ENCODE measurements at places on chromosomes 3 and 15.

- peak; percentile 62 for DNase-seq
Observed at GRCh38 chr3:108117241-108117775, 26.5 kb upstream of the CD47 start.

GRCh38 chr3:161550491-161551195, 54.0 kb downstream of the OTOL1 start:
- DNase-seq = no peak

DNA sequence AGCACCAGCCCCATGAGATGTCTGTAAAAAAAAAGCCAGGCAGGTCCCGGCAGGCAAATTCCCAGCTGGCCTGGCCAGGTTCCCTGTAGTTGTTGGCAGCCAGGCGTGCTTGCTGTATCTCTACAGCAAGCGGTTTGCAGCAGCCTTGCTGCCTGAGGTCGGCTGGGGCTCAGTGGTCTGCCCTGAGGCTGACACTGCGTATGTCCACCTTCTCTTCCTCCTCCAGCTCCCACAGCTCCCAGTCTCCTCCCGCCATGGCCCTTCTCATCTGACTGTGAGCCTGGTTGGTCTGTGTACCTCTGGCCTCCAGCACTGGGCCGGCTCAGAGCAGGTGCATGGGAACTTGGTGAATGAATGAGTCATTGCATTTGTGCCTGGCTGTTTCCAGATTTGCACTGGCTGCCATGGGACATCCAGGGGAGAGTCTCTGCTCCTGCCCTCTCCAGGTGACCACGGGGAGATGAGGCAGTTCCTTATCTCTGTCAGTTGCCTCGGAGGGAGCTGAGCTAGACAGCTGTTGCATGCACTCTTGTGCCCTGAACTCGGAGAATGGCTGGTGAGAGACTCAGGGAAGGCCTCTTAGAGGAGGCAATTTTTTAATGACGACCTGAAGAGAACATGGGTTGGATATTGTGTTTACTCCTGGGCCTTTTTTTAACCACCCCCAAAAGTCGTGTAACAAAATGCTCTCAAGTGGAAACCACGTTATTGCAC, 43.0 kb downstream of the SPSB4 start:
- no peak for DNase-seq

DNA sequence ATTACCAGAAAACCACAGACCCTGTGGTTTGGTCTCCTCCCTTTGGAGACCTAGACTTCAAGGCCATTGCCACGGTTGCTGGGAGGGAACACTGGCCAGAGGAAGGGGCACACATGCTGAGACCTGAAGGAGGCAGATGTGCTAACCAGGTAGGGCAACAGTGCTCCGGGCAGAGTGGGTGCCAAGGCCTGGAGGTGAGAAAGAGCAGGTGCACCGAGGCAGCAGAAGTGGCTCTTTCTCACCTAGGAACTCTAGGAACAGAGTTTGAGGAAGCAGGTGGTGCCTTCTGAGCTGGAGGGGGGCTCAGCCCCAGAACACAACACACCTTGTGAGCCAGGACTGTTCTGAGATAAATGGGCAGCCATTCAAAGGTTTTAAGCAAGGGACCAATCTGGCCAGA, 106.1 kb downstream of the MEGF11 start:
- no peak for DNase-seq

DNA sequence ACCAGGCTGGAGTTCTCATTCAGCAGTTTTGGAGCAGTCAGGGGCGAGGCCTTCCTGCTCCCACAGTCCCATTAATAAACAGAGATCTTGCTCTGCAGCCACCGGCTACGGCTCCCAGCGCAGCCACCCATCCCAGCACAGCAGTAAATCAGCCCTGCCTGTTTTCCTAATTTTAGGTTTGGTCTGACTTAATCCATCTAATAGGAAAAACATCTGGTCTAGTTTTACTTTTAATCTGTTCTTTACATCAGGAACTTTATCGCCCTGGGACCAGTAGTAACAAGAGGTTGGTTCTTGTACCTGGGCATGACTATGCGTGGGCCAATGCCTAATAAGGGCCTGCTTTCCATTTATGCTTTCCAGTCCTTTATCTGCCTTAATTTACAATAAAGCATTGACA, 264.0 kb upstream of the DPH6 start:
- no peak for DNase-seq

DNA sequence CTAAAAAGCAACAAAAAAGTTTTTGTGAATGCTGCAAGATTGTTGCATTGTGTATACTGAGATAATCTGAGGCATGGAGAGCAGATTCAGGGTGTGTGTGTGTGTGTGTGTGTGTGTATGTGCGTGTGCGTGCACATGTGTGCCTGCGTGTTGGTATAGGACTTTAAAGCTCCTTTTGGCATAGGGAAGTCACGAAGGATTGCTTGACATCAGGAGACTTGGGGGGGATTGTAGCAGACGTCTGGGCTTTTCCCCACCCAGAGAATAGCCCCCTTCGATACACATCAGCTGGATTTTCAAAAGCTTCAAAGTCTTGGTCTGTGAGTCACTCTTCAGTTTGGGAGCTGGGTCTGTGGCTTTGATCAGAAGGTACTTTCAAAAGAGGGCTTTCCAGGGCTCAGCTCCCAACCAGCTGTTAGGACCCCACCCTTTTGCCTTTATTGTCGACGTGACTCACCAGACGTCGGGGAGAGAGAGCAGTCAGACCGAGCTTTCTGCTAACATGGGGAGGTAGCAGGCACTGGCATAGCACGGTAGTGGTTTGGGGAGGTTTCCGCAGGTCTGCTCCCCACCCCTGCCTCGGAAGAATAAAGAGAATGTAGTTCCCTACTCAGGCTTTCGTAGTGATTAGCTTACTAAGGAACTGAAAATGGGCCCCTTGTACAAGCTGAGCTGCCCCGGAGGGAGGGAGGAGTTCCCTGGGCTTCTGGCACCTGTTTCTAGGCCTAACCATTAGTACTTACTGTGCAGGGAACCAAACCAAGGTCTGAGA, 4.7 kb downstream of the BHLHE40 start:
- peak; percentile 66 for DNase-seq

GRCh38 chr3:63921741-63922482, 9.7 kb upstream of the SCAANT1 start:
- peak; percentile 51 for DNase-seq

GRCh38 chr3:73448761-73449301, 175.9 kb downstream of the PDZRN3 start:
- no peak for DNase-seq

DNA sequence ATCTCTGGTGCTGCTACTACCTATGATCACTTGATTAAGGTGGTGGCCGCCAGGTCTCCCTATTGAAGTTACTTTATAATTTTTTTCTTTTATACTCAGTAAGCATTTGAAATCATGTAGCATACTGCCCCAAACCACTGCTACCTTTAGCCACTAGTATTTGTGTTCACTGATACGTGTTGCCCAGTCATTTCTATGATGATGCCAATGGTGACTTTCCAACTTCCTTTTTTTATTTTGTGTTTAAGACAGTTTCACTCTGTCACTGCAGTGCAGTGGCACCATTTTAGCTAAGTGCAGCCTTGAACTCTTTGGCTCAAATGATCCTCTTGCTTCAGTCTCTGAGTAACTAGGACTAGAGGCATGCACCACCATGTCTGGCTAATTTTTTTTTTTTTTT, 598.2 kb downstream of the NAALADL2 start:
- no peak for DNase-seq

DNA sequence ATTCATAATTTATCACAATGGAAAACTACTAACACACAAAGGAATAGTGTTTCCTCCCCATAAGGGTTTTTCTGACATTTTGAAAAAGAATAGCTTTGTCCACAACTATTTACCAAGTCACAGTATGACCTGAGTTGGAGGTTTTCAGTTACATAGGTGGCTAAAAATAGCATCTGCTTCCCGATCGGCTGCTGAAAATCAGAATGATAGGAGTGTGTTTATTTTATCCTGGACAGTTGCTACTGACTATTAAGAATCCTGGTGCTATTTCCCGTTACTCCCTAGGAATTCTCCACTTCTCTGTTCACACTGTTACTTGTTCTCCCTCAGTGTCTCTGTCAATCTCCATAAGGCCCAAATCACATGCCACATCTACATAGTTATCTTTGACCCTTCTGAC, 353.9 kb upstream of the RARB start:
- DNase-seq = no peak

DNA sequence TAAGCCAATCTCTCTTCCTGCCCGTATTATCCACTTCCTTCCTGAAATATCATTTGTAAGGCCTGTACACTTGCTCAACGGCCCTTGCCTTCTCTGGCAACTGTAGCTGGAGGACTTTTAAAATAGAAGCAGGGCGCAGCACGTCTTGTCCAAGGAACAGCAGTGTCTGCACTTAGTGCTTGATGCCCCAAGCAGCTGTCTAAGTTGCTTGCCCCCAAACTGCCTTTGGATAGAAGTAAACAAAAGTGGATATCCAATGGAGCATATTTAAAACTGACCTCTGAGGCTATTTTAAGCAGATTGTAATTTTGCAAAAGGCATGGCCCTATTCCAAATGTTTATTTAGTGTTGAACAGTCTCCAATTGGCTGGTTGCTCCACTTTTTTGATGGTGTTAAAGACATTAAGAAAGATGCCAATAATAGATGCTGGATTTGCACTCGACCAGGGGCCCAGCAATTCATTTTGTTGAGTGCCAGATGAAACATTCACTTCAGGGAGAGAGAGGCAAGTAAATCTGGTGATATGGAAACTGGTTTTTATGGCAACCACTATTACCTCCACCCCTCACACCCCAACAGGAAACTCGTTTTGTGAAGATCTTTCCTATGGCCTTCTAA, 526.8 kb upstream of the TBL1XR1 start:
- peak; percentile 47 for DNase-seq

- DNase-seq = peak; percentile 46
Observed at GRCh38 chr3:152204218-152204617, 64.5 kb upstream of the MBNL1 start.

DNA sequence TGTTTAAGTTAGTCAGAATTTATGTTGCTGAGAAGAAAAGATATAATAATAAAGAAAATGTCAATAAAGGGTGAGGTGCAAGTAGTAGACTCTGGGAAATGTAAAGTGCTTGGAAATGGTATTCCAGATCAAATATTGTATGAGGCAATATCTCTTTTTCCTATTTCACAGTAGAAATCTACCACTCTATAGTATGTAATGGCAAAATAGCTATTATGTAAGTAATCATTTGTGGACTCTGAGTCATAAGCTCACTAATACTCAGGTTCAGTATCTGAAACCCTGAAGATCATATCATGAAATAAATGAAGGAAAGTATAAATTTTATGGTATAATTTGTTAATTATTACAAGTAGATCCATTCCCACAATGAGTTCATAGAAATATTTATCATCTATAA, 322.1 kb downstream of the PYDC2 start:
- DNase-seq = no peak

DNA sequence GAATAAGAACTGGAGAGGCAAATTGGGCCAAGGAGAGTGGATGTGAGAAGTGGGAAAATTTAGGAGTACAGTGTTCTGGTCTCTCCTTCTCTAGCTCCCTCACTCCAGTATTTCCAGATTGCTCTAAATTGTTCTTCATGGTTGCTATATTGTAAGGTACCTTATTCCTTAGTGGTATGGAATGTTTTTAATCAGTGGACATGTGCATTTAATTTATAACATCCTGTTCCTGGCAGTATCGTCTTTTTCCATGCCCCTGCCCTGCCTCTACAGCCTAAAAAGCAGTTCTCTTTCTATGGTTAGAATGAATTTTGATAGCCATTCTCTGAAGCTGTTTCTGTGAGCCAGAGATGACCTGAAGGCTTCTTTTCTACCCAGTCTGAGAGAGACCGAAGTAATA, 180.5 kb downstream of the TCF12 start:
- no peak for DNase-seq

GRCh38 chr3:179615458-179616173, 11.0 kb downstream of the NDUFB5 start:
- peak; percentile 73 for DNase-seq

DNA sequence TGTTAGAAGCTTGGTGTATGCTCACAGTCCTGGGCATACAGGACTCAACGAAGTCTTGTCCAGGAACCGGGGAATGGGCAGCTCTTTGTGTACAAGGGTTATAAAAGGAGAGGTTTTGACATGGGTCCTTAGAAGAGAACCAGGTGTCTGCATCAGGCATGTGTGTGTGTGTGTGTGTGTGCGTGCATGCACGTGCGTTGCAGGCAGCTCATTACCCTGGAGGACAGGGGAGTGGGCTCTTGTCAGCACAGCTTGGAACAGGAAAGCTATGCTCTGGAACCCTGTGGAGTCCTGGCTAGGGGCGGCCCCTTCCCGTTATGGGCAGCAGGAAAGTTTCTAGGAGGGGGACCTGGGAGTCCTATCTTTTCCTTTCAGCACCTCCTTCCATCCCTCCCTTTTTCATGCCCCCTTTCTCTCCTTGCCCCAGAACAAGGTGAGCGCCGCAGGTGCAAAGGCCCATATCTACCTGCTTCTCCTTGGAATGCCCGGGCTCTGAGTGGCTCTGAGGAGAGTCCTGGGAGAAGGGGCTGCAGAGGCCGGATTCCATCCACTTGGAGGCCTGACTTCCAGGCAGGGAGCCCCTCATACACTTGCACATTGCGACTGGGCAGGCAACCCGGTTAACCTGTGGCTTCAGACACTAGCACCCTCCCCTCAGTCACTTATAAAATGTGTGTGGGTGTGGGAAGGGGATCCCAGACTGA, 33.9 kb upstream of the LCTL start:
- no peak for DNase-seq

GRCh38 chr3:20013396-20013795, 1.3 kb upstream of the PP2D1 start:
- peak; percentile 72 for DNase-seq

GRCh38 chr15:42141795-42142667, 14.4 kb downstream of the PLA2G4F start:
- no peak for DNase-seq

DNA sequence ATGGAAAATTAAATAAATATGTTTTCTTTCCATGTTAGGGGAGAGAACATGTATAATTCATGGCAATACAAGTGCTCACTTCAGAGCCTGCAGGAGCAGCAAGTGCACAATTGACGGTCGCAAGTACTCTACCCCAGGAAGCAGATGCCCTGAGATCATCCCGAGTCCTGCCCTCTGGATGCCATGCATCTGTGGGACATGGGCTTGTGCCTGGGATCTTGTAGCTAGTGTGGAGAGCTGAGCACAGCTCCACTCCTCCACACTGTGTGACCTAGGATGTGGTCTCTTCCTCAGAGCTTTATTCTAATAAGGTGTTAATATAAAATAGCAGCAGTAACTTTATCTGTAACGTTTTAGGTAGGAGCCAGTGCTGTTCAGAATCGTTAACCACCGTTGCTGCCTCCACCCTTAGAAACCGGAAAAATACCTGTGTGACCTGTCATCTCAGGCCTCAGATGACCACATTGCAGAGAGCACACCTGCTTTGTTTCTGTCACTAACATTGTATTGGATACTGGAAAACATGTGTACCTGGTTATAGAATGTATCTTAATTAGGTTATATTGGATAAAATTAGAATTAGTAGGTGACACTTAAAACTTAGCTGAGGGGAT, 105.0 kb upstream of the GOLGA6L6 start:
- no peak for DNase-seq

- DNase-seq = peak; percentile 85
Observed at GRCh38 chr15:84598993-84599392, 1.8 kb upstream of the ZSCAN2 start.

Data from hematopoietic multipotent progenitor cell treated with erythropoietin and hydrocortisone succinate and interleukin-3 and kit ligand, for 6 days (in vitro differentiated cells).